ENCODE measurements at places on chromosomes 3 and 15. TPM values are rescaled to one million over a fixed set of nuclear protein-coding genes. Genes with fewer than 3 reads are reported as not detected.

GRCh38 chr3:50299638-50299928, 378 bp upstream of the HYAL3 start:
- no peaks in the 10 kb centered on the region for H3K27me3 ChIP-seq
- H3K4me3 ChIP-seq = peak overlapping the region; percentile 98
- peaks cover 27% of the 10 kb centered on the region for H3K4me1 ChIP-seq
- no peaks in the 10 kb centered on the region for H3K36me3 ChIP-seq
- no peak for DNase-seq

DNA sequence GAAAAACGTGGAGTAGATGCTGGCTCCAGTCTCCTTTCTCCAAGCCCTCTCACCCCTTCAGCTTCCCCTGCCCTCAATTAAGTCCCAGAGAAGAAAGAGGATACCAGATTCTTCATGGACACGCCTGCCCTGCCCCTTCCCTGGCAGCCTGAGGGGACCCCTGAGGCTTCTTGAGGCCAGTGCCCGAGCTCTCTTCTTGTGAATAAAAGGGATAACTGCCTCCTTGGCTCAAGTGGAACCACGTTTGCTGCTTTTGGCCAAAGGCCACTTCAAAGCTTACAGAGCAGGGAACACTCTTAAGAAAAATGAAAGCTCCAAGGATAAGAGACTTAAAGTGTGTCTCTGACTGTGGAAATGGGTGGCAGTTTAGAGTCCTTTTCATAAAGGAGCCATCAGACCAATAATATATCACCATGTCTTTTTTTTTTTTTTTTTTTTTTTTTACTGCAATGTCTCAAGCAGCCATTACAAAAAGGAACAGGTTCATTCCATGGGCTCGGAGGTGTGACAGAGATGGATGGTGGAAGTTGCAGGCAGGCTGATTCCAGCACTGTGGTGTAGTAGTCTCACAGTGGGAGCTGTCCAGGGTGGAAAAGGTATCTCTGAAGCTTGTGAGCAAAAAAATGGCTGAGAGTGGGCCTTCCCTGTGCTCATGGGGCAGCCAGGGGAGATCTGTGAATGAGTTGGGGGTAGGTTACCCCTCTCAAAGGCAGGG, 108.8 kb downstream of the SEMA5B start:
- H3K27ac ChIP-seq = no peak overlapping the region
- H3K4me3 ChIP-seq = no peak overlapping the region
- DNase-seq = no peak

DNA sequence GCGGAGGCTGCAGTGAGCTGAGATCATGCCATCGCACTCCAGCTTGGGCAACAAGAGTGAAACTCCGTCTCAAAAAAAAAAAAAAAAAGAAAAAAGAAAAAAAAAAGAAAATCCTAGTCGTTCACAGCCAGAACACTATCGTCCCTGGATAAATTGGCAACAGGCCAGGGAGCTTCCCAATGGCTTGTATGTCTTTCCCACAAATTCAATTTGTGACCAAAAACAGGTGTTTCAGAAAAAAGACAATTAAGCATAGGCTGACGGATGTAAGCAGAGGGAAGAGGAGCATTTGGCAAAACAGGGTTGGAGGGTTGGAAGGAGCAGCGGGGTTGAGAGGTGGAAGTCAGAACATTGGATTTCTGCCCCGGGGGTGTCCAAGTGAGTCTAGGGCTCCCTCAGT, 8.5 kb downstream of the EPB42 start:
- H3K27me3 ChIP-seq = peaks cover 15% of the 10 kb centered on the region
- no peak overlapping the region for H3K27ac ChIP-seq
- H3K4me1 ChIP-seq = no peaks in the 10 kb centered on the region
- DNase-seq = no peak
- H3K4me3 ChIP-seq = no peak overlapping the region
- H3K36me3 ChIP-seq = no peaks in the 10 kb centered on the region

The GPR87 gene
- 2.2 TPM for total RNA-seq

DNA sequence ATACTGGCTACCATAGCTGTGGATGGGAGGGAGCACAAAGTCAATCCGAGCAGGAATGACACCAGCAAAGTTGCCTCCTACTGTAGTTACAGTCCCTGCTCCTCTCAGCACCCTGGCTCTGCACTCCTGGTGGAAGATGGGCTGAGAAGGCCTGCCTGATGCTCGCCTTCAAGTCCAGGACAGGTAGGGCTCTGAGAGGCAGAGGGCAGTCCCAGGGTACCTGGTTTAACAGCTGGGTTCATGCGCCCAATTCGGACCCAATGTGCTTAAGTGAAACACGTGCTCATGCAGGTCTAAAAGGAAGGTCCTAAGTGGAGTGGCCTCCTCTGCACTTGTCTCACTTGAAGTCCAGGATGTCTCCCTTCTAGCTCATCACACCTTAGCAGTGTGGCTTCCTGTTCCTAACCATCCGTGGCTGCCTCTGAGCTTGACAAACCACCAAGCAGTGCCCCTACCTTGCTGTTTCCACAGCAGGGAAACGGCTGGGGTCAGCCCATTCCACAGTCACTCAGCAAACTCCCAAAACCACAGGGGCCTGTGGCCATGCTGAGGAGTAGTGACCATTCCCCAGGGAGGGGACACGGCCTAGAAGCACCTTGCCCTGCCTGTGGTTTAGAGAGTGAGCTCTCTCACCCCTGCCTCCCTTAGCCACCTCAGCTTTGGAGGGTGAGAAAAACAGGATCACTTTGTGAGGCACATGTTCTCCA, 3.9 kb upstream of the MUSTN1 start:
- H3K27ac ChIP-seq = no peak overlapping the region
- no peaks in the 10 kb centered on the region for H3K27me3 ChIP-seq
- DNase-seq = peak; percentile 18
- H3K36me3 ChIP-seq = peaks cover 2% of the 10 kb centered on the region

- no peak for DNase-seq
- no peak overlapping the region for H3K27ac ChIP-seq
- H3K27me3 ChIP-seq = no peaks in the 10 kb centered on the region
- H3K36me3 ChIP-seq = no peaks in the 10 kb centered on the region
These were observed 324.9 kb upstream of the TGFBR2 start for GRCh38 chr3:30281526-30281925.

DNA sequence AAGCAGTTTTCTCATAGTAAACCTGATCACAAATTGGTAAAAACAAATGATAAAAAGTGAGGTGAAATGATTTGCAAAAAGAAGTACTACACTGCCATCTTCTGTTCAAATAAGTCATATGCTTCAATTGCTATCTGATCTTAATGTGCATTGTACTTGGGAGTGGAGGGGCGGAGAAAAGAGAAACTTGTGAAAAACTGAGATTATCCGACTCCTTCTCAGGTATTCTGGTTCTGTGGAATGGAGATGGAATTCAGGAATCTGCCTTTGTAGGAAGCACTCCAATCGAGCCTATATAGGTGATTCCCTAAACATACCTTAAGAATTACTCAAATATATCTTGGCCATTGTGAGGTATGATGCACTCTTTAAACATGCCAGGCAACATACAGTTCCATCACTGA, 180.6 kb downstream of the CHL1 start:
- no peaks in the 10 kb centered on the region for H3K4me1 ChIP-seq
- H3K27me3 ChIP-seq = no peaks in the 10 kb centered on the region
- no peak for DNase-seq
- no peak overlapping the region for H3K27ac ChIP-seq
- no peak overlapping the region for H3K4me3 ChIP-seq
- H3K36me3 ChIP-seq = no peaks in the 10 kb centered on the region

The CYP8B1 gene
- not detected for total RNA-seq

- H3K27ac ChIP-seq = no peak overlapping the region
- no peak overlapping the region for H3K4me3 ChIP-seq
- no peaks in the 10 kb centered on the region for H3K27me3 ChIP-seq
- no peak for DNase-seq
- peaks cover 4% of the 10 kb centered on the region for H3K36me3 ChIP-seq
These were observed 136.3 kb upstream of the LRRFIP2 start for GRCh38 chr3:37310666-37311050.

The CGNL1 gene
- total RNA-seq = not detected

DNA sequence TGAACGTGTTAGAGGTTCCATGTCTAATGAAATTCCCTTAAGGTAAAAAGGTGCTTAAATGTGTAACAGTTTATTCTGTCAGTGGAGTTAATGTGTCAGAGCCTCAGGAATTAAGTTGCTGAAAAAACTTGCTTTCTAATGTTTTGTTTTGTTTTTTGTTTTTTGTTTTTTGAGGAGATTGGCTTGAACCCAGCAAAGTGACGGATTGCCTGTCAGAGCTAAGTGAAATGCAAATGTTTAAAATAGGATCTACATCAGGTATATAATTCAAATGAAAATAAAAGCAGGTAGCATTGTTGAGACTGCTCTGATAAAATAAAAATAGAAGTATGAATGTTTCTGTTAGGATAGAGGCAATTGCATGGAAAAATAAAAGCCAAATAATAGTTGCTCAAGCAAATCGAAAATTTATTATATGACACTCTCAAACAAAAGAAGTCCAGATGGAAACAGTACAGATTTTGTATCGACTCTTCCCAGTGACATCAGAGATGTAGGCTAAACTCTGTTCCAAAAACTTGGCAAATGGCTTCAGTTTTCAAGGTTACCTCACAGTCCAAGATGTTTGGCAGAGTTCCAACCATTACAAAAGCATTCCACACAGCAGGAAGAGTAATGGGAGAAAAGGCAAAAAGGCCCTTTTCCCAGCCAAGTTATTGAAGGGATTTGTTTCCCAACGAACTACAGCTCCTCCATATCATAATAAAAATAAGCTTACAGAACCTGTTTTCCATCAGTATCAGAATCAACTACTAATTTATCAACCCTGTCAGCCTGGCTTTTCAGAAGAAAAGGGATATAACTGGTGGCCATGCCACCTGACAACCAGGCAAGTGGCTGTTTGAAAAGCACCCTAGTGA, 291.0 kb downstream of the TBL1XR1 start:
- no peak for DNase-seq
- H3K36me3 ChIP-seq = no peaks in the 10 kb centered on the region
- H3K4me1 ChIP-seq = no peaks in the 10 kb centered on the region
- no peaks in the 10 kb centered on the region for H3K27me3 ChIP-seq

GRCh38 chr3:65030014-65030627, 342.3 kb upstream of the ADAMTS9 start:
- H3K27ac ChIP-seq = no peak overlapping the region
- no peak overlapping the region for H3K4me3 ChIP-seq
- DNase-seq = no peak
- no peaks in the 10 kb centered on the region for H3K27me3 ChIP-seq
- peaks cover 2% of the 10 kb centered on the region for H3K36me3 ChIP-seq
- peaks cover 7% of the 10 kb centered on the region for H3K4me1 ChIP-seq

- H3K27me3 ChIP-seq = peaks cover 11% of the 10 kb centered on the region
- no peak overlapping the region for H3K27ac ChIP-seq
- H3K4me1 ChIP-seq = no peaks in the 10 kb centered on the region
These were observed 49.9 kb downstream of the COL6A5 start for GRCh38 chr3:130395331-130395730.

DNA sequence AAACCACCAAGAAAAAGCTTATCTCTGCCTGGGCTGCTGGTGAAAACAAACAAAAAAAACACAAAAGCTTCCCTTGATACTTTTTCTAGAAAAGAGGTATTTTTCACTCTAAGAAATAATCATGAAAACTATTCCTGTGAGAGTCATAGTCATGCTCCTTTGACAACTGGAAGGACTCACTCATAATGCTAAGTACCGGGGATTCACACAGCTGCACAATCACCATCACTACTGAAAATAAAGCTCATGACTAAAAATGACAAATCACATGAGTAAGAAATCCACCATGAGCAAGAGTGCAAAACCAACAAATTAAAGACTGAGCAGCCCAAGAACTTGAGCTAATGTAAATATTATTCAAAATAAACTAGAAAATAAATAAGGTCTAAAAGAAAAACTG, 10.6 kb upstream of the POU1F1 start:
- DNase-seq = no peak
- H3K4me1 ChIP-seq = peaks cover 11% of the 10 kb centered on the region
- no peak overlapping the region for H3K4me3 ChIP-seq

DNA sequence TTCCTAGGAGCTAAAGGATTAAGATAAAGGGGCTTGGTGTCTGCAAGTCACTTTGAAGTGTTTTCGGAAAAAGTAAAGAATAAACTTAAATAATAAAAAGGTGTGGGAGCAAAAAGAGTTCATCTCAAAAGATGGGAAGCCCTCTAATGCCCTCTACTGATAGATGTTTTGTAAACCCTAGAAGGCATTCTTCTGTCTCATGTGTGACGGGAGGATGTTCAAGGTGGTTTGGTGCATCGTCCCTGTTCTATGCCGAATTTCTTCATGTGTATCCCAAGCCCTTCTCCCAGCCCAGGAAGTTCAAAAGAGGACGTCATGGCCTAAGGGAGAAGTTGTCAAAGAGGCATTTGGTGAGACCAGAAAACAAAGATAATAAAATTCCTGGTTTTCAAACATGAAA, 37.2 kb downstream of the CCK start:
- no peak for DNase-seq
- peaks cover under 1% of the 10 kb centered on the region for H3K27me3 ChIP-seq
- H3K4me1 ChIP-seq = no peaks in the 10 kb centered on the region
- H3K4me3 ChIP-seq = no peak overlapping the region
- H3K36me3 ChIP-seq = peaks cover 2% of the 10 kb centered on the region

DNA sequence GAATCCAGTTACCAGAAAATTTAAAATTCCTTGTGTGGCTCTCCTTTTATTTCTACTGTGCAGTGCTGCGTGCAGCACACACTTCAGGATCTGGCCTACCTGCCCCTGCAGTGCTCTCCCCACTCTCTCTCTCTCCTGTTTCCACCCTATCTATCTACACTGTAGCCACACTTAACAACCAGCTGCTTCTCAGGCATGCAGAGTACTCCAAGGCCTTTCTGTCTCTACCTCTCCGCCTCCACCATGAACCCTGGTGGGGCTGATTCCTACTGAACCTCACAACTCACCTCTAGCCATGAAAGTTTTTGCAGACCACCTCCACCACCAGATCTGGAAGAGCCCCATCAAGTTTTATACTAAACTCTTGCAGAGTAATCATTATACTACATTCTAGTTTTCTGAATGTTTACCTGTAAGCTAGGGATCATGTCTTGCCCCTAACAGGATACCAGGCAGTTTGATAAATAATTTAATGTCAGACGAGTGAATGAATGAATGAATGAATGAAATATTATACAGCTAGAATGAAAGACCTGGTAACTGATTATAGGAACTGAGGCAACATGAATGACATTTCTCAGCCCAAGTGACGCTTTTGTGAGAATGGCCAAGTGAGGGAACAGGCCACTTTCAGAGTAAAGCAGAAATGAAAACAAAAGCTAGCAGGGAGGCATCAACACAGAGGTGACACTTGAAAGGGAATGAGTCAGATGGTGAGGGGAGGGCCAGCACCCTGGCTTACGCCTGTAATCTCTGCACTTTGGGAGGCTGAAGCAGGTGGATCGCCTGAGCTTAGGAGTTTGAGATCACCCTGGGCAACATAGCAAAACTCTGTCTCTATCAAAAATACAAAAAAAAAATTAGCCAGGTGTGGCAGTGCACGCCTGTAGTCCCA, 363.5 kb downstream of the FOXP1 start:
- H3K4me3 ChIP-seq = peak overlapping the region; percentile 71
- peak overlapping the region; percentile 75 for H3K27ac ChIP-seq
- DNase-seq = peak; percentile 77
- H3K27me3 ChIP-seq = no peaks in the 10 kb centered on the region
- H3K4me1 ChIP-seq = peaks cover 91% of the 10 kb centered on the region
- H3K36me3 ChIP-seq = peaks cover 26% of the 10 kb centered on the region

The SUCNR1 gene
- not detected for total RNA-seq

The IQCH gene
- total RNA-seq = 3.7 TPM

DNA sequence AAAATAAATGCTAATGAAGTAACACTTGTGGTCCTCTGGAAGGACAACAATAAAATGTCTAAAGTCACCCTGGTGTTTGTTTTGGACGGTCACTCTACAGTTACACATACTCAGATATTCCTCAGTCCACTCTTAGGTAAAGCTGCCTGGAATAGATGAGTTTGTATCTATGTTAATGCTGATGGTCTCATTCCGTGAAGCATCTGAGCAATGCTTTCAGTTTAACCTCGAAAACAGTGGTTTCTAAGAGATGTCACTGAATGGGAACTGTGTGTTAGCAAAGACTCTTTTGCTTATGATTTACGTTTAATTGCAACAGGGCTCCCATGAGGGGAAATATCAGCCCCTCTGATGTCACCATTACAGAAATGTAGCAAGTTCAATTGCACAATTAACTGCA, 49.1 kb downstream of the FBN1 start:
- no peak overlapping the region for H3K4me3 ChIP-seq
- DNase-seq = no peak
